ENCODE measurements at places on chromosomes 16 and 17. TPM values are rescaled to one million over a fixed set of nuclear protein-coding genes. Genes with fewer than 3 reads are reported as not detected.
A peak's percentile ranks its signal among the peaks of the same experiment; 100 is the strongest.

DNA sequence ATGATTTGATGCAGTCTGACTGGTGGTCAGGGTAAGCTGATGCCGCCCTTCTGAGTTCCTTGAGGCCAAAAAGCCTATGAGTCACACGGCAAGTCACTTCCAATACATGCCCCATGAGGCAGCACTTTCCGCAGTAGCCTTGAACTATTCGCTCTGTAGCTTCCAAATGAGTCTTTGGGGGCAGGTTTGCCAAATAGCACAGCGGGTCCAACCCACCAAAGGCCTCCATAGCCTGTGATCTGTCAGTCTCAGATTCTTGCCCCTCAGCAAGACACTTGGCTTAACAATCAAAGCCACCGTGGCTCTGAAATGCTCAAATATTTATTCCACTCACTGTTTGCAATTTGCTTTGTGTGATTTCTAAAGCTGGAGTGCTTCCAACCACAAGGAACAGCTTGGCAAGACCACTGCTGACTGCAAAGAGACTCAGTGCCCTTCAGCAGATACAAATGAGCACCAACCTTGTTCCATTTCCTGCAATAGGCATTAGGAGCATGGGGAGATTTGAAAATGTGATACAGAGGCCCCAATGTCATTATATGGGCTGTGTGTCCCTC, 45.4 kb downstream of the CLEC19A start:
- H3K4me3 ChIP-seq, result no peak overlapping the region
- no peak for DNase-seq
- H3K27me3 ChIP-seq, result no peaks in the 10 kb centered on the region
- no peaks in the 10 kb centered on the region for H3K36me3 ChIP-seq

DNA sequence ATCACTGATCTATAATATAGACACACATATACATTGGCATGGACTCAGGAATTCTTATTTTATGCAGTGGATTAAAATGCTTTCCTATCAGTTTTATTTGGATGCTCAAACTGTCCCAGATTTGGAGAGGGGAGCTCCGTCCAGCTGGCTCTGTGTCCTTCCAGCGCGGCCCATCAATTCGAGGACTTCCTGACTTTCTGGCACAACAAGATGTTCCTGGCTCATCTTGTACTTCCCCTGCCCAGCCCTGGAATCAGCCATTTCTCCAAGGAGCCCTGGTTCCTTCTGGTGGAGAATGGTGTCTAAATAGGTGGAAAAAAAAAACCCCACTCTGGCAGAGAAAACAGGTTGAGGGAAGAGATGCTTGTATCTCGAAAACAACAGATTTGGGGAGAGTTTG, 94.5 kb downstream of the CRISPLD2 start:
- DNase-seq, result no peak
- no peak overlapping the region for H3K4me3 ChIP-seq
- H3K4me1 ChIP-seq, result peaks cover 4% of the 10 kb centered on the region
- no peak overlapping the region for H3K27ac ChIP-seq
- no peaks in the 10 kb centered on the region for H3K36me3 ChIP-seq

GRCh38 chr16:68246666-68247065, 1.5 kb downstream of the PLA2G15 start:
- peaks cover 33% of the 10 kb centered on the region for H3K4me1 ChIP-seq
- no peaks in the 10 kb centered on the region for H3K27me3 ChIP-seq
- DNase-seq, result no peak
- H3K27ac ChIP-seq, result peak overlapping the region; percentile 66

CDH13 gene
- total RNA-seq, result 13.8 TPM

DNA sequence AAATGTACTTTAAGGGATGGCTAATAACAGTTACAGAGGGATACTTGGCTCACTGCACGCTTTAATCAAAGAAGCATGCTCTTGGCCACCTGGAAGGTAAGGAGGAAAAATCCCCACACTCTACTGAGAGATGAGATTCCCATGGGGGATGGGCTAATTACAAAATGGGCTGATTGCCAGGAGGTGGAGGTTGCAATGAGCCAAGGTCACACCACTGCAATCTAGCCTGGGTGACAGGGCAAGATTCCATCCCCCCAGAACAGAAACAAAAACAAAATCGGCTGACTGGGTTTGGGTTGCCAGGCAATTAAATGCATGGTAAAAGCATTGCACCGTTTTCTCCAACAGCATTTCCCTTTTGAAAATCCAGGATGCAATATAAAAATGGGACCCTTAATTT, 18.0 kb downstream of the N4BP1 start:
- H3K27me3 ChIP-seq, result no peaks in the 10 kb centered on the region
- H3K36me3 ChIP-seq, result peaks cover 2% of the 10 kb centered on the region
- no peaks in the 10 kb centered on the region for H3K4me1 ChIP-seq
- no peak overlapping the region for H3K27ac ChIP-seq
- no peak for DNase-seq
- no peak overlapping the region for H3K4me3 ChIP-seq

DNA sequence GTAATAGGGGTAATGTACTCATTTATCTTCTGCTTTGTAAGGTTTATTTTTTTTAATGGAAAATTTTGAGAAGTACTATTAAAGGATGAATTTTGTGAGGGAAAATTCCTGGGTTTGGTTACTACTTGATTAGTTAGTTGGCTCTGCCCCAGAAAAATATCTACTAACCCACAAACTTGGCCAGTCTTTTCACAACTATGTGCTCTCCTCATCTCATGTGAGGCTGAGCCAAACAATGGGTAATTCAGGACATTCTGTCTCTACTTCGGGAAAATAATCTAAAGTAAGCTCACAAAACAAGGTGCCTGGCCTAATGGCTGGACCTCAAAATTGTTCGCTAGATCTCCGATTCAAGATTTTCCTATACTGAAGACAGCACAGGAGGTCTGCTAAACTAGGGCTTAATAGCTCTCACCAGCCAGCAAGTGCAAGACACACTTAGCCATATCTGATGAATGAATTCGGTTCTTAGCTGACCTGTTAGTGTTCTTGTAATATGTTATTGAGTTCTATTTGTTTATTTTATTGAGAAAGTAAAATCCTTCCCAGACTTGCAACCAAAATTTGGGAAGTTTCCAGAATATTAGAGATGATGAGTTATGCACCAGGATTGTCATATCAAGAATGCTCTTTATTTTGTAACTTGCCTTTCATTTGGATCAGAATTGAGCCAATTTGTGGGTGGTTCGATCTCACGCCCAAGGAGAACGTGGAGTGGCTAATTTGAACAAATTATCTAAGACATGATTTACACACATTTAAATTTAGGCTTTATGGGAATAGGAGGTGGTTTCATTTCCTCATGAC, 5.7 kb downstream of the KCNJ16 start:
- no peaks in the 10 kb centered on the region for H3K36me3 ChIP-seq
- H3K4me1 ChIP-seq, result peaks cover 16% of the 10 kb centered on the region
- no peak for DNase-seq

GRCh38 chr17:35373984-35374765, 754 bp upstream of the SLFN11 start:
- peak overlapping the region; percentile 92 for H3K27ac ChIP-seq
- H3K27me3 ChIP-seq, result peaks cover 37% of the 10 kb centered on the region
- peak overlapping the region; percentile 53 for H3K4me3 ChIP-seq
- DNase-seq, result peak; percentile 68
- peaks cover 2% of the 10 kb centered on the region for H3K4me1 ChIP-seq

- peaks cover 3% of the 10 kb centered on the region for H3K36me3 ChIP-seq
- H3K4me1 ChIP-seq, result peaks cover 9% of the 10 kb centered on the region
- H3K27me3 ChIP-seq, result no peaks in the 10 kb centered on the region
- H3K27ac ChIP-seq, result peak overlapping the region; percentile 93
Observed at GRCh38 chr16:69890114-69890891, 60.8 kb upstream of the CLEC18A start.

GRCh38 chr17:21020622-21021021, 22.2 kb downstream of the USP22 start:
- no peak for DNase-seq
- H3K4me3 ChIP-seq, result no peak overlapping the region
- peaks cover 60% of the 10 kb centered on the region for H3K36me3 ChIP-seq
- H3K27me3 ChIP-seq, result no peaks in the 10 kb centered on the region

DNA sequence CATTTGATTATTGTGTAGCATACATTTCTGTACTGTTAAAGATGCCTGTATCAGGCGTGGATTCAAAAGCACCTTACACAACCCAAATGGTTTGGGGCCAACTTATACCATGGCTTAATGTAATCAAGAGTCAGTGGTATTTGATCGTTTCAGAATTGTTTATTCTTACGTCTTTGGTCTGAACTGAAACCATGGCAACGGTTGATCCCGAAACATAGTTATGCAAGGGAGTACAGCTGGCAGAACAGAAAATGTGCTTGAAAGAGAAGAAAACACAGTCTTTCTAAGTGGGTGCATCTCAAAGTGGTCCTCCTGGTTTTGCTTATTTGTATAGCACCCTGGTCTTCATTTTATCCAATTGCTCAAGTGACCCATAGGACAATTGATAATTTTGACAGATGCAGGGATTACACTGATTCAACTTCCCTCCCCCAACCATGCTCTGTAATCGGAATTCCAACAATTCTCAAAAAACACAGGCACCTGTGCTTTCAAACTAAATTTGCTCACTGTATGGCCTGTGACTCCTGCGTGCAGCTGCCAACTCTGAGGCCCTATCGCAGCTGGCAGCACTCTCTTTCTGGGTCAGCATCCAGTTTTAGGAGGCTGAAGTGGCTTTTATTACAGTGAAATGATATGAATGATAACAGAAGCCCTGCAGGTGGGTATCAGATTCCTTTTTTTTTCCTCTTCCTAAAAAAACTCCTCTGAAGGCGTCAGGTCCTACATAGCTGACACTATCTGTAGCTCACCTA, 77.0 kb upstream of the AXIN2 start:
- H3K4me1 ChIP-seq, result no peaks in the 10 kb centered on the region
- no peaks in the 10 kb centered on the region for H3K36me3 ChIP-seq
- no peaks in the 10 kb centered on the region for H3K27me3 ChIP-seq
- peak; percentile 26 for DNase-seq

GRCh38 chr16:83147244-83147643, 520.5 kb downstream of the CDH13 start:
- H3K36me3 ChIP-seq, result no peaks in the 10 kb centered on the region
- no peaks in the 10 kb centered on the region for H3K4me1 ChIP-seq
- no peak overlapping the region for H3K27ac ChIP-seq
- DNase-seq, result peak; percentile 3

GRCh38 chr16:60181536-60181935, 1447.4 kb upstream of the GOT2 start:
- DNase-seq, result no peak
- no peak overlapping the region for H3K4me3 ChIP-seq
- no peaks in the 10 kb centered on the region for H3K4me1 ChIP-seq

KIF18B gene
- total RNA-seq, result 0.44 TPM

ZNHIT3 gene
- 25.4 TPM for total RNA-seq

- H3K4me3 ChIP-seq, result no peak overlapping the region
- H3K4me1 ChIP-seq, result no peaks in the 10 kb centered on the region
- H3K36me3 ChIP-seq, result peaks cover 6% of the 10 kb centered on the region
- no peak for DNase-seq
- H3K27ac ChIP-seq, result no peak overlapping the region
Observed at GRCh38 chr16:3513892-3514583, 13.2 kb downstream of the CLUAP1 start.

SGSM2 gene
- 58.0 TPM for total RNA-seq

- H3K27ac ChIP-seq, result no peak overlapping the region
- no peaks in the 10 kb centered on the region for H3K27me3 ChIP-seq
- no peaks in the 10 kb centered on the region for H3K4me1 ChIP-seq
Observed at GRCh38 chr16:16877061-16877460, 498.1 kb downstream of the NPIPA7 start.

DNA sequence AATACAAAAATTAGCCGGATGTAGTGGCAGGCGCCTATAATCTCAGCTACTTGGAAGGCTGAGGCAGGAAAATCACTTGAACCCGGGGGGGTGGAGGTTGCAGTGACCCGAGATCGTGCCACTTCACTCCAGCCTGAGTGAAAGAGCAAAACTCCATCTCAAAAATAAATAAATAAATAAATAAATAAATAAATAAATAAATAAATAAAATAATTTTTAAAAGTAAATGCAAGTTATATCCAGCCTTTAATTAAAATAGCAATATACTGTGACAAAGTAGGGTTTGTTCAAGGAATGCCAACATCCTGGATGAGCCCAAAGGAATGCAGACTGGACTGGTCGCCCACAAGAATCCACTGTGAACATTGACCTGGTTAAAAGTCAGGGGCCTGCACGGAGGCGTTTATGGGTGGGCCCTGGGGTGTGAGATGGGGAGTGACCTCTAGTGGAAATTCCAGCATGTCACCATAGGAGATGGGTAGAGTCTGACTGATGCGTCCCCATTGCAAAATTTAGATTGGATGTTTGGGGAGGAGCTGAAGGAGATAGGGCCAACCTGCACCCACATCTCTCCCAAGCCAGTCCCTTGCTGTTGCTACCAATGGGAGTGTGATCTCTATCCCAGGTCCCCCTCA, 9.7 kb upstream of the PIK3R5 start:
- no peak overlapping the region for H3K27ac ChIP-seq
- no peak overlapping the region for H3K4me3 ChIP-seq
- no peak for DNase-seq
- H3K4me1 ChIP-seq, result no peaks in the 10 kb centered on the region
- H3K27me3 ChIP-seq, result no peaks in the 10 kb centered on the region
- H3K36me3 ChIP-seq, result no peaks in the 10 kb centered on the region

- no peak overlapping the region for H3K27ac ChIP-seq
- H3K4me3 ChIP-seq, result no peak overlapping the region
- H3K27me3 ChIP-seq, result no peaks in the 10 kb centered on the region
Observed at GRCh38 chr17:78683408-78683961, 98.6 kb downstream of the CYTH1 start.

GRCh38 chr16:87002717-87003413, 314.3 kb downstream of the C16orf95 start:
- H3K4me3 ChIP-seq, result no peak overlapping the region
- no peak overlapping the region for H3K27ac ChIP-seq
- H3K27me3 ChIP-seq, result no peaks in the 10 kb centered on the region
- DNase-seq, result no peak
- no peaks in the 10 kb centered on the region for H3K36me3 ChIP-seq

TMEM235 gene
- not detected for total RNA-seq

ZSCAN32 gene
- total RNA-seq, result 16.3 TPM

DNA sequence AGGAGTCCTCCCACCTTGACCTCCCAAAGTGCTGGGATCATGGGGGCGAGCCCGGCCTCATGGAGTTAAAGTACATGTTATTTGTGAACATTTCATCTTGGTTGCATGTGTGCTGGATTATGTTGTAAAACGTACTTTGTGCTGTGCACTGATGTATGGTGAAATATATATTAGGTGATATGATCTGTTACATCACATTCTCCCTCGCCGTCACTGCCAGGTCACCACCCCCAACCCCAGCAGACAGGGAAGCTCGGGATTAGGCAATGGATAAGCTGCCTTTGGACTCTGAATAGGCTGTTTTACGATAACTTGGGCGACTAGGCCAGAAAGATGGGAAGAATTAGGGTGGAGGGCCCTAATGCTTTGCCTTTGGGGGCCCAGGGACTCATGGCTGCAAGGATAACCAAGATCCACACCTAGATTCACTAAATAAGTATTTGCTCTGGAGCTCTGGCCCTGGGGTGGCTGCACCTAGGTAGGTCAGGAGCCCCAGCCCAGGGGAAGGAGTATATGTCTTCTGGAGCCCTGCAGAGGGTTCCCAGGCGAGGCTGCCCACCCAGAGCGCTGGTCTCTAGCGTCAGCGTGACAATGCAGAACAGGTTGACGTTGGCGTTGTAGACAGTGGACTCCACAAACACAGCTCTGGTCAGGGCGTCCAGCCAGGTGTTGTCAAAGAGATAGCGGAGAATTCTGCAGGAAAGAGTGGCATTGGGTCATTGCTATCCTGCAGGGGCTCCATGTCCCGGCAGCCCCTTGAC, 27.1 kb upstream of the GCSH start:
- H3K4me3 ChIP-seq, result no peak overlapping the region
- no peaks in the 10 kb centered on the region for H3K4me1 ChIP-seq
- H3K27me3 ChIP-seq, result no peaks in the 10 kb centered on the region
- no peaks in the 10 kb centered on the region for H3K36me3 ChIP-seq
- DNase-seq, result no peak
- no peak overlapping the region for H3K27ac ChIP-seq
